ENCODE measurements at places on chromosomes 6 and 20. TPM values are rescaled to one million over a fixed set of nuclear protein-coding genes. Genes with fewer than 3 reads are reported as not detected.

SLC22A1 gene
- total RNA-seq, result not detected

C20orf202 gene
- not detected for total RNA-seq

PDE10A gene
- 2.9 TPM for total RNA-seq

SLC2A10 gene
- 11.1 TPM for total RNA-seq

HS3ST5 gene
- not detected for total RNA-seq

PRL gene
- not detected for total RNA-seq

TFAP2D gene
- total RNA-seq, result not detected

ATAT1 gene
- 20.2 TPM for total RNA-seq

SLC26A8 gene
- not detected for total RNA-seq

YWHAB gene
- total RNA-seq, result 256 TPM

BNIP5 gene
- not detected for total RNA-seq

IL17F gene
- not detected for total RNA-seq

CRIP3 gene
- not detected for total RNA-seq

POM121L2 gene
- total RNA-seq, result not detected
